ENCODE measurements at places on chromosomes 3 and 15.
A peak's percentile ranks its signal among the peaks of the same experiment; 100 is the strongest.

- no peak for DNase-seq
Observed at GRCh38 chr15:92324101-92324963, 69.3 kb upstream of the ST8SIA2 start.

GRCh38 chr3:167882057-167882667 lies 146.6 kb downstream of the SERPINI1 start:
- peak; percentile 40 for DNase-seq

DNA sequence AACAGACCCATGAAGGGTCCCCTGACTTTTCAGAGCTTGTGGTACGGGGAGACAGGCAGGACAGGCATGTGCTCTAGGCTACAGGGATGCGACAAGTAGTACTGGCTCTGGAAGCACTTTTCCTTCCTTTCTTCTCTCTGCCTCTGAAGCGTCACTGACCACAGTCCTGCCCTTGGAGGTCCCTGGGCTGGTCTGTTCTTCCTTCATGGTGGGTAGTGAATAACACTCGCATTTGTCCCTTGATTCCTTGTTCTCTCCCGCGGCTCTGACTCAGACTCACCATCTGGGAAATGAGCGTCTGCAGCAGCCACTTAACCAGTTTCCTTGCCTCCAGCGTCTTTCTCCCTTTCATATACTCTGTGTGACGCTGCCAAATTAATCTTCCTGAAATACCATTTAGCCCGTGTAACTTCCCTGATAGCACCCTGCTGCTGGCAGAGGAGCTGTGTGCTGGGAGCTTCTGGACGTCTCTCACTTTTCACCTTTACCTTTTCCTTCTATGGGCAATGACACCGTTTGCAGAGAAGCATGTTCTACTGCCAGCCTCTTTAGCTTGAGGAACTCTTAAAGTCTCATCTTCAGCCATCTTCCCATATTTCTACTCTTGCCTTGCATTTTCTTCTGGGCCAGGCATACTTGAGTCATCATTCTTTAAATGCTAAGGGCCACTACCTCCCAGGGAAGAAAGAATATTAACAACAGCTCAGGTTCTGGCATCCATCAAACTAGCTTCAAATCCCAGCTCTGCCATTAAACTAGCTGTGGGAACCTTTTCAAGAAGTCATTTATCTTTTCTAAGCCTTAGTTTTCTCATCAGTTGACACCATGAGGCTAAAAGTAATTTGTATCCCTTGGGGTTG lies 33.6 kb downstream of the TMEM45A start:
- no peak for DNase-seq

- no peak for DNase-seq
Observed at GRCh38 chr3:179967622-179968021, 69.1 kb downstream of the PEX5L start.

DNA sequence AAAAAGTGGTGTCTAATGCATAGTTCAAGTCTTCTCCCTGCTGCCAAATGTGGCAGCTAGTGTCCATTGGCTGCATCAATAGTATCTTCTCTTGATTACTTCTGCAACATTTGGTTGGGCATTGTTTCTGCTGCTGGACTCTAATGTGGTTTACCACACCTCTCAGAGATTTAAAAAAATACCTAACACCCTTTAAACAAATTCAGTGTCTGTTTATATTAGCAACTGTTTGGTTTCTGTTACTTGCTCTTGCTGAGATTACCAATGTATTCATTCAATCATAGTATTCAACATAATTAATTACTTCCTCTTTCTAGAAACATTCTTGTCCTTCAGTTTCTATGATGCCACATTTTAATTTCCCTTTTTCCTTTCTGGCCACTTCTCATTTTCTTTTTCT lies 20.3 kb upstream of the NECTIN3 start:
- no peak for DNase-seq

- DNase-seq: no peak
Observed at GRCh38 chr3:104526901-104527401, 839.8 kb upstream of the ALCAM start.

GRCh38 chr3:71370467-71370866 lies 213.1 kb downstream of the FOXP1 start:
- no peak for DNase-seq

DNA sequence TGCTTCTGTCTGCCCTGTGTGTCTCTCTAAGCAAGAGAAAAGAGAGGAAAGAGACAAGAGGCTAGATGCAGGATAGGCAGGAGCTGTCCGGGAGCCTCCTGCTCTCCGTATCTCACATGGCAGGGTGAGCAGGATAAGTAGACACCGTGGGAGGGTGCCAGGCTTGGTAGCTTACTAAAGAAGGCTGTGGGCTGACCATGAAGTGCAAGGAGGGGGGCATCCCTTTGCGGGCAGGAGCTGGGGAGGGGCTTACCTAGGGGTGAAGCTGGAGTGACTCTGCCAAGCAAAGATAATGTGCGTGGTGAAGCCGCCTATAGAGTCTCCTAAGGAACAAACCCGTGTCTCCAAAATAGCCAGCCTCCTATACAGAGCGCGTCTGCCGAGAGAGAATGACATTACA lies 33.7 kb upstream of the TMC3 start:
- no peak for DNase-seq

DNA sequence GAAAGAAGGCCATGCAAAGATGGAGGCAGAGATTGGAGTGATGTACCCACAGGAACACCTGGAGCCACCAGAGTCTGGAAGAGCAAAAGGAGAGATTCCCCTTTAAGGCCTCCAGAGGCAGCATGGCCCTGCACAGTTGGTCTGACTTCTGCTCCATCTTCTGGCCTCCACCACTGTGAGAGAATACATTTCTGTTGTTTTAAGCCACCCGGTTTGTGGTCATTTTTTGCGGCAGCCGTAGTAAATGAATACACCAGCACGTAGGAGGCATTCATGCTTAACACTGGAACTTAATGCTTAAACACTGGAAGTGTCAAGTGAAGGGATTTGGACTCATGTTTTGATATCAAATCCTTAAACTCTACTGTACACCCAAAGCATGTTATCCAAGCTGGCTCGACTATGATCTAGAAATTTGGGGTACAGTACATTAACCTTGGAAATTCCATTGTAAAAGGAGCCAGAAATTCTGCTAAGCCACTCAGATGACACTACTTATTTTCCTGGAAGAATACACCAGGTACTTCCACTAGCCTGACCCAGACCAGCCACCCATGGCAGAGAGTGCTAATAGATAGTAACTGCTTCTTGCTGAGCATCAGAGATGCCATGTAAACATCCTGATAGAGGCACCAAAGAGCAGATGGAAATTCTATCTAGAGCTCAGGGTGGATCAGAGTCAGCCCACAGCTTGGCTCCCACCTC lies 190.9 kb downstream of the ADAMTS9 start:
- no peak for DNase-seq

GRCh38 chr15:90750186-90750585 lies 33.0 kb downstream of the BLM start:
- DNase-seq: peak; percentile 23

DNA sequence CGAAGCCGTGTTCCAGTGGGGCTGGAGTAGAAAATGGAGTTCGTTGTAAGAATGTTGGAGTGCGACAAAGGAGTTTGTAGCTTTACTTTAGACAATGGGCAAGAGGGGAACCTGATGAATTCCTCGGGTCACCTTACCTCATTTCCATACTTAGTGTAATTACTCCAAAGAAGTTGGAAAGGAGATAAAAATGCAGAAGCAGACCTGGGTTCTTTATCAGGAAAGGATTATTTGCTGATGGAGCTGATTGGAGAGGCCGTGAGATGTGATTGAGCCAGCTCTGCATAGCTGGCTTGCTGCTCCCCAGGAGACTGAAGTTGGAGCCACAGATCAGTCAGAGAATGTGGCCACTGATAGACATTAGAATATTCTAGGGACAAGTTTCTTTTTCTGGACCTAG lies 33.4 kb upstream of the TBL1XR1 start:
- DNase-seq: no peak

DNA sequence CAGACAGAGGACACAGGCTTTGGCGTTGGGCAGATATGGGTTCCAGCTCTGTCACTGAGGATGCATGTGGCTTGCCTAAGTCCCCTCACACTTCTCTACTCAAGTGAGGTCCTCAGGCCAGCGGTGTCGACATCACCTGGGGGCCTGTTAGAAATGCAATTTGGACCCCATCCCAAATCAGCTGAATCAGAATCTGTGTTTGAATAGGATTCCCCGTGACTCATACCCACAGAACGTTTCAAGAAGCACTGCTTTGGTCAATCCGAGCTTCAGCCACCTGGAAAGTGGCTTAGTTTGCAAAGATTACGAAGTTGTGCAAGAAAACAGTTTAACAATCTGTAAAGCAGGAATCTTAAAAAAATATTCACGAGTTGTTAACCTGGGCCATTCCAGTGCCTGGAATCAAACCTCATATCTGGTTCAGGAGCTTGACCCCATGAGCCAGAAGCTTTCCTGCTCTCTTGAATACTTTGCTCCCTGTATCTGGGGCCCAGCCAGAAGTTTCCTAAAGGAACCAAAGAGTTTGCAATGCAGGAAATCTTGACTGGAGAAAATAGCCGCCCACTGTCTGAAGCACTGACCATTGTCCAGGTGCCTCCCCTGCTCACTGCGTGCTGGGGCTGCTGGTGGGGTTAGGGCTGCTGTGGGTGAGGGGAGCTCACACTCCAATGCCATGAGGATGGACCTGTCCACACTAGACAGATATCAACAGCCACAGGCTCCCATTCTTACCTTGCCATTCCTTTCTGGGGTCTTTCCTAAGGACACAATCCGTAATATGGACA lies 208.5 kb upstream of the LINGO1 start:
- DNase-seq: no peak

DNA sequence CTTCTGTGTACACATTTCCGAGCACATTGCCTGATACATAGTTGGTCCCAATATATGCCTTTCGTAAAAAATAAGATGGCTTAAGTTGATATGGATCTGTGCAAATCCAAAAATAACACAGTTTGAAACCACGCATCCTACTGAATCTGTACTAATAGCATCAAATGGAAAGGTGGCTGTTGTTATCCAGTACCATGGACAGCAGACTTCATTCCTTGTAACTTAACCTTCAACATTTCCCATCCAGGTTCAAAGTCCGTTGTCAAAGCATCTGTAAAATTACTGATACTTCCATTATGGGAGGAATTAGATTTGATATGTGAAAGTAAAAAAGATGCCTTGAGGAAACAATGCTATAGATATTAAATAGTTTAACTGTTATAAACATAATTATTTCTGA lies 65.5 kb upstream of the C3orf49 start:
- no peak for DNase-seq

GRCh38 chr3:127848131-127849129 lies 26.1 kb upstream of the MGLL start:
- DNase-seq: no peak

DNA sequence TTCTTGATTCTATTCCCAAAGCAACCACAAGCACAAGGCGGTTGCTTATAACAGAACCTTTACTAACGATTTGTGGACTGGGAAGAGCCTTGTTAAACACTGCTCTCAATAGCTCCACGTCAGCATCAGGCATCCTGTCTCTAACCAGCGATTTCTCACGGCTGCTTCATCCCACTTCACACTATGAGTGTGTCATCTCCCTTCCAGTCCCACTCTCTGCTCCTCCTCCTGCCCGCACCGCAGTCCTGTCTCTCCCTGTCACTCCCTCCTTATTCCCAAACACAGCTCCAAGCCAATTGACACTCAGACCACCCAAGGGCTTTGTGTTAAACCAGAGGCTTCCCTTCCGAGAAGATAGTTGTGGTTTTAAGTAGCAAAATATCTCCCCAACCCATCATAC lies 94.8 kb downstream of the ABHD5 start:
- no peak for DNase-seq

DNA sequence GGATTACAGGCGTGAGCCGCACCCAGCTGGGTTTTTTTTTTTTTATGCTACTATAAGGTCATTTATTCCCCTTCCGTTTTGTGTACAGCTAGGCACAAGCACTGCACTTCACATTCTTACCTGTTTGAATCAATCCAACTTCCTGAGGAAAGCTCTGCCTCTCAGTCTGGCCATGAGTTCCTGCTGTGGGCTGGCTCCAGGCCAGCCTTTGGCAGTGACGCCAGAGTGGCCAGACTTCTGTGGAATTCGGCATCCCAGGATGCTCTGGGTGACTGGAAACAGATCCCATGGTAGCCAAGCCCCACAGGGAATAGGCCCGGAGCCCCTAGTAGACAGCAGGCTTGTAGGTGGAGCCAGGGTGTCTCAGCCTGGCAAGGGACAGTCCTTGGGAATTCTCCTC lies 21.5 kb upstream of the TIMP4 start:
- no peak for DNase-seq

- no peak for DNase-seq
Observed at GRCh38 chr3:156831006-156831405, 4.9 kb downstream of the LEKR1 start.

GRCh38 chr3:175805825-175806224 lies 946.7 kb downstream of the NAALADL2 start:
- no peak for DNase-seq

DNA sequence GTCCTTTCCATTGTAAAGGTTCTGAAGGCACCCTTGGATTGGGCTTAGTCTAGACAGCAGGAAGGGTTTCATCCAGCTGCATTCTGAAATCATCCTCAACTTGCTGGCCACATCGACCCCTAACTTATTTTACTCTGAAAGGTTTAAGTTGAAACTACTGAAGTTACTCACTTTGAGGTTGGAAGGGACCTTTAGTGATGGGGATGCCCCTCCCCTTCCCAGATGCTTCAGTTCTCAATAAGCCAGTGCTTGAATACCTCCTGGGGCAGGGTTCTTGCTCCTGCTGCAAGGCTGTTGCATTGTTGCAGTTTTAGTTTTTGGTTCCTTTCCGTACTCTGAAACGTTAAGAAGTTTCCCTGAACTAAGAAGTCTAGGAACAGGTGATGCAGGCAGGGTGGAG lies 26.4 kb downstream of the FGD5 start:
- no peak for DNase-seq

- DNase-seq: no peak
Observed at GRCh38 chr3:171094411-171094810, 67.9 kb upstream of the SLC2A2 start.

- DNase-seq: no peak
Observed at GRCh38 chr15:69591905-69592508, 139.4 kb downstream of the RPLP1 start.

DNA sequence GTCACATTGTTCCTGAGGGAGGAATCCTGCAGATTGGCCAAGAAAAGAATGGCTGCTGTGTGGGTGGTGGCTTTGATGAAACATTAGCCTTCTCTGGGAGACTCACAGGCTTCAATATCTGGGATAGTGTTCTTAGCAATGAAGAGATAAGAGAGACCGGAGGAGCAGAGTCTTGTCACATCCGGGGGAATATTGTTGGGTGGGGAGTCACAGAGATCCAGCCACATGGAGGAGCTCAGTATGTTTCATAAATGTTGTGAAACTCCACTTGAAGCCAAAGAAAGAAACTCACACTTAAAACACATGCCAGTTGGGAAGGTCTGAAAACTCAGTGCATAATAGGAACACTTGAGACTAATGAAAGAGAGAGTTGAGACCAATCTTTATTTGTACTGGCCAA lies 6.1 kb downstream of the PTX3 start:
- no peak for DNase-seq

GRCh38 chr3:63685340-63685739 lies 32.9 kb downstream of the SNTN start:
- DNase-seq: no peak

GRCh38 chr15:74768771-74769342 lies 13.0 kb upstream of the CSK start:
- peak; percentile 73 for DNase-seq

All from CD4-positive, alpha-beta T cell treated with Interleukin-21 for 1 hour (primary cell).